ENCODE measurements at places on chromosomes 16 and 17.

- no peak for DNase-seq
These were observed 8.6 kb downstream of the GNA13 start for GRCh38 chr17:65047941-65048340.

- peak; percentile 63 for DNase-seq
These were observed 24.4 kb downstream of the SREBF1 start for GRCh38 chr17:17812211-17813054.

DNA sequence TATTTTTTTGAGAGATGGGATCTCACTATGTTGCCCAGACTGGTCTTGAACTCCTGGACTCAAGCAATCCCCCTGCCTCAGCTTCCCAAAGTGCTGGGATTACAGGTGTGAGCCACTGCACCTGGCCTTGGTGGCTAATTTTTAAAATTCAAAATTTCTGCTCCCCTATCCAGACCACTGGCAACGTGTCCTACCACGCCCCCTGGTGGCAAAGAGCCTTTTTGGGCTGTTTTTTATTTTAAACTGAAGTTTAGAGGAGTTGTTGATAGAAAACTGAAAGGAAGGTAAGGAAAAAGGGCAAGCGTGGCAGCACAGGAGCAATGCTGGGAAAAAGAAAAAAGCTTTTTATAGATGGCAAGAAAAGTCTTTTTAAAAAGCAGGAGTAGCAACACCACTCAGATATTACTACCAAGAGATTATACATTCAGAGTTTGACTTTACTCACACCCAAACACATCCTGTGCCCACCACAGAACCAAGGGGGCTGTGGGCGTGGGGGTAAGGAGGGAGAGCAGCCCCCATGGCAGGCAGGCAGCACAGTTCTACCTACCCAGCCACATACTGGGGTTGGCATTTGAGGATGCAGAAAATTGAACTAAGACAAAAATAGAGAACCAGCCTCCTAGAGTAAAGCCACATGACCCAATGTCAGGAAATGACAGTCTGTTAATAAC is 4.2 kb upstream of the MXRA7 start:
- peak; percentile 87 for DNase-seq

DNA sequence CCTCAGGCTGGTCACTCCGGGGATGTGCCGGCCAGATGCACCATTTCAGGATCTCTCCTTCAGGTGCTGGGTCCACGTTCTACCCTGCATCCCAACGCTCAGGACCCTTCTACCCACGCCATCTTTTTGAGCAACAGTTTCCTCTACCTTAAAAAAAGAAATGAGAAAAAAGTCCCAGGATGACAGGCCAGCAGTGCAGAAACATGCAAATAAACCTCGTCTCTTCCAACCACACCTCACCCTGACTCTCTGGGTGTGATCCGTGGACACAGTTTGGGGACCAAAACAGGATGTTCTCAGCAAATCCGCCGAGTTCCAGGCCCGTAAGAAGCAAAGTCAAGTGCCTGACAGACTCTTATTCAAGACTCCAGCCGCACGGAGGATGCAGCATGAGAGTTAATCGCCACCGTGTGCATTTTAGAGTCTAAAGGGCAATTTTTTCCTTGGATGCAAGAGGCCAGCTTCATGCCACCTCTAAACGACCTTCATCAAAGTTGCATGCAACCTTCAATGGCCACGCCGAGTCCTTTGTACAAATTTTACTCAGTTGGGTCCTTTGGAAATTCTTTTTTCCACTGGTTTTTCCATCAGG is 99.6 kb downstream of the ZFHX3 start:
- no peak for DNase-seq

DNA sequence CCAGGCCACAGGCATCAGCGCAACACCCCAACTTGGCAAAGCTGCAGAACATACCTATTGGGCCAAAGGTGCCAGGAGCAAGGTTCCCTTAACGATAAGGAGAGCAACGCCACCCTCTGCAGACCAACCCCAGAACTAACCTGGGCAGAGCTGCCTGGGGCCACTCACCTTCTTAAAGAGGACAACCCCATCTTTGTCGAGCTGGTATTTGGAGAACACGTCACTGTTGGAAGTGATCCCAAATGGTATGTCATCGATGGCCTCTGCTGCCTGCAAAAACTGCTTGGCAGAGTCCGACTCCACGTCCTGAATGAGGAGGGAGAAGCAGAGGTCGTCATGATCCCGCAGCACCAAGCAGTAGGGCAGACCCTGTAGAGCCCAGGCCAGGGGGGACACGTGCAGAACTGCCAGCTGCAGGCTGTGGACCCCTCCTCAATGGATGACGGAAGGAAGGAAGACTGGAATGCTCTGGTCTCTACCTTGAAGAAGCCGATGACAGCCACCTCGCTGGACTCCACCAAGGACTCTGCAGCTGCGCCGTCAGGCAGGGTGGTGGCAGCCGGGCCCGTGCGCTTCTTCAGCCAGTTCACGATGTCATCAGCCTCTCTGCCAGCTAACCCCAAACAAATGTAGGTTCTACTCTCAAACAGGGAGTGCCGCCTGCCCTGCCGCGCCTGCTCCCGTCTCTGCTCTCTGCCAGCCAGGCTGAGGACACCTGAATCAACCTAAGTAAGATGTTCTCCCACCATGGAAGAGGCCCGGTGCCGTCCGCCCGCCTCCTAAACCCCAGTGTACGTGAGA is 5.2 kb downstream of the P4HB start:
- peak; percentile 57 for DNase-seq

GRCh38 chr16:89061590-89062380 is 31.9 kb upstream of the ACSF3 start:
- DNase-seq, result no peak

DNA sequence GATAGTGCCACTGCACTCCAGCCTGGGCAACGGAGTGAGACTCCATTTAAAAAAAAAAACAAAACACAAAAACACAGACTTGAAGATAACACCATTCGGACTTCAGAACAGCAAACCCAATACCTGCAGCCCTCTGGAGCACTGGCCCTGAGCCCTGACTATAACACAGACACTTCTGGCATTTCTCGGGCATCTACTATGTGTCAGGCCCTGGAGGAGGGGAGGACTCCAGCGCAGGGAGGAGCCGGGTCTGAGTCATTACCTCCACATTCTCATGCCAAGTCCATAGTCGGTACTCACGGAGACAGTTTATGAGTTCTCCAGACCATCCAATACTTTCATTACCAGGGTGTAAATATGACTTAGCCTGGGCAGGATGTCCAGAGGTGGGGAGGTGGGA is 48.8 kb downstream of the PITPNM3 start:
- peak; percentile 90 for DNase-seq

GRCh38 chr16:70156207-70156978 is 17.2 kb upstream of the CLEC18C start:
- DNase-seq, result no peak

DNA sequence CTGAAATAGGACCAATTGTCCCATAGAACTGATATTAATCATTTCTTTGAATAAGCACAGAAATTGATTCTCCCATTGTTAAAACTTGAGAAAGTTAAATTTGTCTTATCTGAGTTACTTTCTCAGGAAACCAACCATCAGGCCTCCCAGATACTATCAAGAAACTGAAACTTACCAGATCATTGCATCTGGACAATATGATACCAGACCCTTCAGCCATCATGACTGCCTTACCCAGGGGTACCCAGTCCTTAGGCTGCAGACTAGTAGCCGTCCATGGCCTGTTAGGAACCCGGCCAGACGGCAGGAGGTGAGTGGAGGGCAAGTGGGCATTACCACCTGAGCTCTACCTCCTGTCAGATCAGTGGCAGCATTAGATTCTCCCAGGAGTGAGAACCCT is 7.8 kb downstream of the STXBP4 start:
- DNase-seq, result no peak
